ENCODE measurements at places on chromosomes 6 and 20. TPM values are rescaled to one million over a fixed set of nuclear protein-coding genes. Genes with fewer than 3 reads are reported as not detected.

DNA sequence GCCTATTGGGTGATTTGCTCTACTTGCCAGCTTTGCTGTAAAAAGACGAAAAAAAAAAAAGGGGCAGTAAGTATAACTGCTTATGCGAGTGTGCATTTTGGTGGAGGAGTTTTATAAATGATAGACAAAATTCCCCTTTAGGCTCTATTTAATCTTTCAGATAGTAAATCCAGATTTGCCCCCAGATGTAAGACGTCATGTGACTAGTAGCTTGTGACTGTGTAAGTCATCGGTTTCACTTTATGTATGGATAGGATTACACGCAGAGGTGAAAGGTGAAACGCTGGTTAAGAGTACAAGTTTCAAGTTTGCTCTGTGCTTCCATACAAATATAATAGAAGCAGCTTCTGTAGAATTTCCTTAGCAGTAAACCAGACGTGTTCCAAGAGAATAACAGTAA lies 7.9 kb downstream of the RAB32 start:
- DNase-seq, result no peak

- no peak for DNase-seq
Observed at GRCh38 chr6:32815996-32816395, 806 bp downstream of the HLA-DOB start.

DNA sequence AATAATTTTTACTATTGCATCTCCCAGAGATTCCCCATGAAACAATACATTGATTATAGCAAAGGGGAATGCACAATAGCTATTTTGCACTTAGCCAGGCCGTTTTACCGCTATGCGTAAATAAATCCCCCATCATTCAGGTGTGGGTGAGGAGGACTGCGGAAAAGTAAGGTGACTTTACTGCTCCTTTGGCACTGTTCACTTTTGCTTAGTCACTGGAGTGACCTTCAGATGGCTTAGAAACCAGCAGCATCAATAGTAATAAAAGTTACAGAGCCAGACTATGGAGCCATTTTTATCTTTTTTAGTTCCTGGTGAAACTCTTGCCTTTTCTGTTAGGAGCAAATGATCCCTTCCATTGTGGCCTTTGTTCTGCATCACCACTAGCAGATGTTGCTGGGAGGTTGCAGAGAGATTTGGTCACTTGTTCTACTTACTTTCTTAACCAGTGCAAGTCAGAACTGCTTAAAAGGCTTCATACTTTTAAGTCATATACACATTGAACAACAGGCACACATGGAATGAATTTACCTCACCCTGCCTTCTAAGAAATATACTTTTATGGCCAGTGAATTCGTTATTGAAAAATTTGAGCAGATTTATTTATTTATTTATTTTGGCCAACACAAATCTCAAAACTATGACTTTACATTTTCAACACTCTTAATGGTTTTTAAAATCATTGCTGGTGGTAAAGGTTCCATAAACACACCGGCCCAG lies 12.1 kb upstream of the BTBD3 start:
- no peak for DNase-seq

Gene TRAM2
- total RNA-seq, result 10.4 TPM

Gene TNNC2
- not detected for total RNA-seq

- DNase-seq, result no peak
Observed at GRCh38 chr6:6039946-6040509, 33.3 kb upstream of the NRN1 start.

GRCh38 chr6:2739335-2739734 lies 11.4 kb downstream of the MYLK4 start:
- no peak for DNase-seq

DNA sequence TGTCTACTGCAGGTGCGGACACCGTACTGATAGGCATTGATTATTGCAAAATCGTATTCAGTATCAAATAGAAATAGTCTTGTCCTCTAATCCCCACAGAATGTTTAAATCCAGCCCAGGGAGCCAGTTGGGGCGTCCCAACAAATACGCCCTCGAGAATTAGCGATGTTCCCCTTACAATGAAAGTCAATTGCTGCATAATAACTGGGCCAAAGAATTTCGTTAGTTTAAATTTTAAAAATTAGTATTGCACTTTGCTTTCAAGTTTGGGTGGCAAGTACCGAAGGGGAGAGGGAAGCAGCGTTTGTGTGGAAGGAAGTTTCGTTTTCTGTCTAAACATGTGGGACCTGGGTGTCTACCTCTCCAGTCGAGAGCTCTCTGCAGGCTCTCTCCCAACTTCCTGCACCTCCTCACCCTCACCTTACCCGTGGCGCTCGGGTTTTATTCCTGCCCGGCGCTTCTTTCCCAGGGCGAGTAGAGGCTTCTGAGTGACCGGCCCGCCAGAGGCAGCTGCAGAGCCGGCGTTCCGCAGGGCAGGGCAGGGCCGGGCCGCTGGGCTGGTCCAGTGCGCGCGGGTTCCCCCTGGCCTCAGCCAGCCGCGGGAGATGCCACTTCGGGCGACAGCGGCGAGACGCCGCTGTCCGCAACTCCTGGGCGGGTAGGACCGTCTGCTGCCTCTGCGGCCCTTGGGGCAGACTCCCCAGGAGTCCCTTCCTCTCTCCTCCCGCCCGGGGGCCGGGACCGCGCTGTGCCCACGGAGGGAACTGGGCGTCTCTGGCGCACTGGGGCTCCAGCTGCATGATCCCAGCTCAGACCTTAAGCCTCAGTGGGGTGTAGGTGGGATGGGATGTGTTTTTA lies 862 bp upstream of the TFAP2C start:
- DNase-seq, result peak; percentile 36

GRCh38 chr6:33279257-33279695 lies 2.4 kb downstream of the B3GALT4 start:
- no peak for DNase-seq

DNA sequence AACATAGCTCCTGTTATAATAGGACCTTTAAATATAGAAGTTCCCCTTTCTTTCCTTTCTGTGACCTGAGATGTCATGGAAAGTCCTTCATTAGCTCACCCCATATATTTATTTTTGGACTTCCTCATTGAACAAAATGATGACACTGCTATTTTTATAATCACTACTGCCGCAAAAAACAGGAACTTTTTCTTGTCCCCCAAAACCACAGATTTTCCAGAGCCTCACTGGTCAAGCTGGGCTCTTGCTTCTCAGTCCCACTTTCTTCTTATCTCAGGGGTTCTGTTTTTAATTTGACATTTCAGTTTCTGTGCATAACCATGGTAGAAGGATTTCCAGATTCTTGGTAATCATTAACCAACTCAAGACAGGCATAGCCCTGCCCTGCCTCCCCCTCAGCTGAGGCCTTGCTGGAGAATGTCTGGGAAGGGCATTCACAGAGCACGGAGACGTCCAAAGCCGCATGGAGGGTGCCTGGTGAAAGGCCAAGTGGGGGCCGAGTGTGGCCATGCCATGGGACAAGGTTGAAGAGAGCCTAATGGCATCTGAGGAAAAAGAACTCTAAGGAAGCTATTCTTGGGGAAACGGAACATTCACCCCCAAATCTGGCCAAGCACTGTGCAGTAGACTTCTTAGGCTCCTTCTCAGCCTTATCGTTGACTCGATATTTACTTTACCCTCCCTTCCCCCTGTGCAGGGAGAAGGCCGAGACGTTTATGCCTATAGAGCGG lies 73.7 kb downstream of the EDN1 start:
- no peak for DNase-seq
